GM23248 (cell line): ENCODE measurements at places on chromosomes 1 and 21. TPM values are rescaled to one million over a fixed set of nuclear protein-coding genes. Genes with fewer than 3 reads are reported as not detected.

- peaks cover 16% of the 10 kb centered on the region for H3K4me1 ChIP-seq
- H3K27me3 ChIP-seq = no peaks in the 10 kb centered on the region
- peak overlapping the region; percentile 31 for H3K4me3 ChIP-seq
- no peaks in the 10 kb centered on the region for H3K36me3 ChIP-seq
Observed at GRCh38 chr1:55310505-55310971, 95.4 kb upstream of the USP24 start.

GRCh38 chr1:47564570-47564969, 126.7 kb downstream of the FOXD2 start:
- H3K27ac ChIP-seq = no peak overlapping the region
- DNase-seq = no peak
- no peak overlapping the region for H3K4me3 ChIP-seq
- H3K36me3 ChIP-seq = no peaks in the 10 kb centered on the region
- H3K27me3 ChIP-seq = no peaks in the 10 kb centered on the region; the same call in 1 of the 2 replicates
- peaks cover 6% of the 10 kb centered on the region; the same call in 1 of the 2 replicates for H3K4me1 ChIP-seq

DNA sequence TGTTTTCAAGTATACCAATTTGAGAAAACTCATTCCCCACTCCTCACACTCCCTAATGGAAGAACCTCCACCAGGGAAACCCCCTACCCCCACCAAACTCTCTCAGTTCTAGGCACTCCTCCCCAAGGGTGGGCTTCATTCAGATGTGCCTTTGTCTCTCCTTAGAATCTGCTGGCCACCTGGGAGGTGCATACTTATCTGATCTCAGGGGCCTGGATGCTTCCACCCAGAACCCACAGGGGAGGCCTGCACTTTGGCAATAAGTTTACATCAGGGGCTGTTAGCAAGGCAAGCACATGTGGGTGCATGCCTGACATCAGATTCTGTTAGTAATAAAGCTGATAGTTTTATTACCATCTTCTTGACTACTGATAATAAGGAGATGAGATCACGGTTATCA, 32.5 kb upstream of the SLAMF9 start:
- H3K4me3 ChIP-seq = no peak overlapping the region
- H3K27ac ChIP-seq = no peak overlapping the region
- H3K27me3 ChIP-seq = no peaks in the 10 kb centered on the region
- DNase-seq = no peak
- peaks cover 6% of the 10 kb centered on the region for H3K4me1 ChIP-seq

- no peaks in the 10 kb centered on the region for H3K27me3 ChIP-seq
- DNase-seq = no peak
- no peaks in the 10 kb centered on the region for H3K36me3 ChIP-seq
- no peak overlapping the region for H3K4me3 ChIP-seq
- H3K27ac ChIP-seq = no peak overlapping the region
- no peaks in the 10 kb centered on the region for H3K4me1 ChIP-seq
Observed at GRCh38 chr1:69123486-69123885, 444.2 kb upstream of the LRRC7 start.

DNA sequence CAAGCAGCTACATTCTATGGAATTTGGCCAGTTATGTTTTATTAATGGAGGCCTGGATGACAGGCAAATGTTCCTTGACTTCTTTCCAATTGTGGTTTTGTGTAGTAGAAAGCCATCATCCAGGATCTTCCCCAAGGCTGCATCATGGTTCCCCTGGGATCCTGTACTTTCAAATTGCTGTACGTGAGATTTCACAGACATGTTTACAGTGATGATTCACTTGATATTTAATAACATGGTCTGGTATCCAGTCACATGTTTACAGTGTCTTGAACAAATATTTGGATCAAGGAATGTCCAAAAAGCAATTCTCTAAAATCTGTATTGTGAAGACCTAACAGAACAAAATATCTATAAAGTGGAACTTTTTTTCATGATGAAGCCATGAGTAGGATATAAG, 68.3 kb upstream of the ST6GALNAC3 start:
- H3K36me3 ChIP-seq = no peaks in the 10 kb centered on the region
- H3K27me3 ChIP-seq = no peaks in the 10 kb centered on the region
- peaks cover 6% of the 10 kb centered on the region; the same call in 1 of the 2 replicates for H3K4me1 ChIP-seq
- no peak overlapping the region for H3K27ac ChIP-seq
- DNase-seq = peak; percentile 82

GRCh38 chr1:193533853-193534252, 347.4 kb upstream of the B3GALT2 start:
- no peaks in the 10 kb centered on the region for H3K36me3 ChIP-seq
- H3K27ac ChIP-seq = no peak overlapping the region
- DNase-seq = no peak
- H3K27me3 ChIP-seq = no peaks in the 10 kb centered on the region
- H3K4me3 ChIP-seq = no peak overlapping the region

GRCh38 chr1:227077783-227078182, 137.7 kb downstream of the COQ8A start:
- 0 out of 2 replicates have a peak, but pooled peaks cover 9% of the 10 kb centered on the region for H3K4me1 ChIP-seq
- H3K36me3 ChIP-seq = 0 out of 2 replicates have a peak, but pooled peaks cover 9% of the 10 kb centered on the region
- no peak overlapping the region for H3K4me3 ChIP-seq
- H3K27me3 ChIP-seq = no peaks in the 10 kb centered on the region
- DNase-seq = no peak

GRCh38 chr1:205060746-205061145, 17.7 kb downstream of the CNTN2 start:
- no peaks in the 10 kb centered on the region for H3K36me3 ChIP-seq
- H3K4me1 ChIP-seq = no peaks in the 10 kb centered on the region
- H3K27ac ChIP-seq = no peak overlapping the region
- no peak overlapping the region for H3K4me3 ChIP-seq

GRCh38 chr1:40199126-40199525, 37.9 kb downstream of the RLF start:
- H3K27ac ChIP-seq = no peak overlapping the region
- no peaks in the 10 kb centered on the region for H3K27me3 ChIP-seq
- DNase-seq = no peak

- H3K36me3 ChIP-seq = peaks cover 19% of the 10 kb centered on the region; the same call in 1 of the 2 replicates
- peaks cover 13% of the 10 kb centered on the region for H3K4me1 ChIP-seq
- peak; percentile 58 for DNase-seq
Observed at GRCh38 chr1:222582099-222582774, 7.5 kb downstream of the TAF1A start.

GRCh38 chr1:221381910-221382623, 359.8 kb downstream of the DUSP10 start:
- no peaks in the 10 kb centered on the region for H3K36me3 ChIP-seq
- H3K27me3 ChIP-seq = no peaks in the 10 kb centered on the region
- peak; percentile 89 for DNase-seq
- H3K4me1 ChIP-seq = peaks cover 17% of the 10 kb centered on the region

- H3K27ac ChIP-seq = no peak overlapping the region
- 0 out of 2 replicates have a peak, but pooled peaks cover 3% of the 10 kb centered on the region for H3K27me3 ChIP-seq
- no peak overlapping the region for H3K4me3 ChIP-seq
- H3K4me1 ChIP-seq = no peaks in the 10 kb centered on the region
- DNase-seq = no peak
Observed at GRCh38 chr1:36567601-36568341, 85.1 kb upstream of the CSF3R start.

GRCh38 chr1:163824490-163824889, 502.7 kb downstream of the NUF2 start:
- no peak for DNase-seq
- peaks cover 6% of the 10 kb centered on the region; the same call in 1 of the 2 replicates for H3K4me1 ChIP-seq
- no peak overlapping the region for H3K4me3 ChIP-seq
- no peak overlapping the region for H3K27ac ChIP-seq

DNA sequence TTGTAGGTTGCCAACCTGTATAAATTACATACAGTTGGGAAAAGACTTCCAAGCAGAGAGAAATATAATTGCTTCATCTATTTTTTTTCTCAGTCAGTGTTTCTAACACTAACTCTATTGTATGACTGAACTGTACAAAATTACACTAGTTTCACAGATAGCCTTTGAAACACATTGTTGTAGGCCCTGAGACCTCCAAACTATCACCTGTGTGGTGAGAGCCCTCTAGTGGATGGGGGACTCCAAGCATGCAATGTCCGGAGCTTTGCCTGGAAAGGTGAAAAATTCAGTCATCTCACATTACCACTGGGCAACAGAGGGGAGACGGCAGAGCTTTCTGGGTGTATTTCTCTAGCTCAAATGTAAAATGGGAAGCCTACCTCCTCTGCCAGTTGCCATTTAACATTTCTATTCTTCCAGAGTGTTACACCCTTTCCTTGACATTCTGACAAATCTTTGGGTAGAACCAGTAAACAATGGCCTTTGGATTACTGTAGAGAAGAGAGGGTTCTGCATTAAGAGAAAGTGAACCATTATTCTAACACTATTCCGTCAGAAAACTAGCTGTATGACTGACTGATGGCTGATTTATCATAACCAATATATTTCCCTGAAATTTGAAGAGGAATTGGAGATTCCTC, 212.2 kb downstream of the LYPLAL1 start:
- no peaks in the 10 kb centered on the region for H3K4me1 ChIP-seq
- peak; percentile 69 for DNase-seq
- H3K4me3 ChIP-seq = no peak overlapping the region
- H3K27me3 ChIP-seq = no peaks in the 10 kb centered on the region

DNA sequence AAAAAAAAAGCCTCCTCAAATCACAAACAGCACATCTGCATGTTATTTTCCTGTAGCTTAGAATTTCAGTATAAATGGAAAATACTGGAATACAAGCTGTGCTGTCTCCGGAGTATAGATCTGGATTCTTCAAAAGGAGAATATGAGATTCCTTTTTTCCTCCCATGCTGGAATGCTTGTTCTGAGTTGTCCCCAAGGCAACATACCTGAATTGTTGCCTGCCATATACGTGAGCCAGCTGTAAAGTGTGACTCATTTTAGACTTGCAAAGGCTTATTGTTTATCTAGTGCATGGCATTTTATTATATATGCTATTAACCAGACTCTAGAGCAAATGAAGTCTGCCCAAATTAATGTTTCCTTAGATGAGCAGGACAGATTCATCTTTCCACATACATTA, 95.0 kb upstream of the C1orf105 start:
- peaks cover 50% of the 10 kb centered on the region for H3K4me1 ChIP-seq
- peak; percentile 69 for DNase-seq
- H3K27ac ChIP-seq = peak overlapping the region; percentile 71
- no peak overlapping the region for H3K4me3 ChIP-seq
- H3K36me3 ChIP-seq = no peaks in the 10 kb centered on the region

- H3K27me3 ChIP-seq = 0 out of 2 replicates have a peak, but pooled peaks cover 6% of the 10 kb centered on the region
- DNase-seq = no peak
- no peaks in the 10 kb centered on the region for H3K4me1 ChIP-seq
- no peaks in the 10 kb centered on the region for H3K36me3 ChIP-seq
Observed at GRCh38 chr1:220344745-220345144, 72.5 kb upstream of the RAB3GAP2 start.

DNA sequence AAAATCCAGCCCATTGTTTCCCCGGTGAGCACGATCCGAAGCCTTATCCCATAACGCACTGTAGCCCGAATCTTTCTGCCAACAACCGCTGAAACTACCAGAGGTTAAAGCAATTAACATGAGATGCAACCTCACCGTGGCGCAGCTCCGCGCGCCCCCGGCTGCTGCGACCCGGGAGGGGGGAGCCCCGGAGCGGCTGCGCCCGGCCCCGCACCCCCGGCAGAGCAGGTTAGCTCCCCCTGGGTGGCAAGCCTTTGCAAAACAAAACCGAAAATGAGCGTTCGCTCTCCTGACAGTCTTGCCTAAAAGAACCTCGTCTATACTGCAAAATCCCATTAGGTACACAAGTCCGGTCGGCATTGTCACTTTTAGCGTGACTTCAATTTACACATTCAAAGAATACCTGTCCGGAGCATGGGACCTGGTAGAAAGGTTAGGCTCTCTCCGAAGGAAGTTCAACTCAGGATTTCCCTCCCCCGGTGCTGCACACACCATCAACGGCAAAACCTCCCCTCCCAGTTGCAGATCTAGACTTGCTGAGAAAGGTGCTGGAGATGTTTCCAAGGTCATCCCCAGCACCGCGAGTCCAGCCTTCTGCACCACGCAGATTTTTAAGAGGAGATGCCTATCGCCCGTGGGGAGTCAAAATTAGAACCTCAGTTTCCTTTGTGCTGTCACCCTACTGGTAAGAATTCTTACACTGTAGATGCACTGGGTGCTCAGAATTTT, 107.5 kb downstream of the ZNF281 start:
- peak; percentile 70 for DNase-seq
- H3K4me1 ChIP-seq = peaks cover 9% of the 10 kb centered on the region; the same call in 1 of the 2 replicates
- H3K27ac ChIP-seq = no peak overlapping the region

- DNase-seq = no peak
- H3K4me3 ChIP-seq = no peak overlapping the region
- H3K4me1 ChIP-seq = peaks cover 32% of the 10 kb centered on the region
- H3K36me3 ChIP-seq = no peaks in the 10 kb centered on the region
Observed at GRCh38 chr1:178048883-178049282, 45.0 kb upstream of the RASAL2 start.

DNA sequence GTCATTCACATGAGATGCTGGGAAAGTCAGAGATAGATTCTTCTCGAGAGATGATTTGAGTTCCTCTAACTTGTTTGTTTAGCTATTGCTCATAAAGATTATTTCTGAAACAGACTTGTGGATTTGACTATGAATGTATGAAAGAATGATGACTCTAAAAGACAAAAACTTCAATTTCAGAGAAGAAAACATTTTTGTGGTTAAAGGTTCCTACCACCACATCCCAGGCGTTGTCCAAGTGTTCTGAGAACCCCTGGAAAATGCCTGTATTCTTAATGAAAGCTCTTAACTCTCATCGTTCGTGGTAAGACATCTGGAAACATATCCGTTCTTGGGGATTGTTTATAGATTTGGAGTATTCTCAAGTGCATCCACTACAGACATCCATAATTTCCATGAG, 228.7 kb downstream of the BARHL2 start:
- H3K4me1 ChIP-seq = no peaks in the 10 kb centered on the region
- peak; percentile 4 for DNase-seq
- H3K4me3 ChIP-seq = no peak overlapping the region
- no peak overlapping the region for H3K27ac ChIP-seq
- H3K36me3 ChIP-seq = no peaks in the 10 kb centered on the region

DNA sequence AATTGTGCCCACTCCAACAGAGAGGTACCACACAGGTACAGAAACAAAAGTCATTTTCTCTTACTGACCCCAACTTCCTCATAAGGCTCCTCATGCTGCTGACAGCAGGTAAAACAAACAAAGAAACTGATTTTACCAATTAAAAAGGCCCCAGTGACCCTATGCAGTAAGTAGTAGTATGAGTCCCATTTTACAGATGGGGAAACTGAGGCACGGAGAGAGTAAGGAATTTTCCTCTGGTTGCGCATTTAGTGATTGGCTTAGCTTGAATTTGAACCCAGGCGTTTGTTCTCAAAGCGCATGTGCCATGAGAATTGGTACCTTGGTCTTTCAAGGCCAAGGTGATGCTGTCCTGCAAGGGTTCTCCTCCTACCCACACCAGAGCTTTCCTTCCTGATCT, 66.1 kb upstream of the ZBTB40 start:
- H3K4me1 ChIP-seq = peaks cover 27% of the 10 kb centered on the region
- H3K27ac ChIP-seq = no peak overlapping the region
- H3K27me3 ChIP-seq = no peaks in the 10 kb centered on the region
- DNase-seq = no peak

- no peaks in the 10 kb centered on the region for H3K36me3 ChIP-seq
- no peak overlapping the region for H3K4me3 ChIP-seq
- H3K27me3 ChIP-seq = peaks cover 17% of the 10 kb centered on the region
- no peak overlapping the region for H3K27ac ChIP-seq
Observed at GRCh38 chr1:200899015-200899386, 4.3 kb downstream of the INAVA start.

The CCT8 gene
- 148 and 151 TPM in 2 replicates for total RNA-seq

The KRTAP21-2 gene
- total RNA-seq = not detected in 2 replicates

The AXDND1 gene
- not detected in 2 replicates for total RNA-seq

The IGSF9 gene
- total RNA-seq = not detected in 2 replicates

The PPFIA4 gene
- total RNA-seq = 13.6 and 16.1 TPM in 2 replicates

The FAAH gene
- total RNA-seq = 0.38 and 0.97 TPM in 2 replicates

The CNR2 gene
- not detected in 2 replicates for total RNA-seq
